ENCODE measurements at places on chromosomes 7 and 10. TPM values are rescaled to one million over a fixed set of nuclear protein-coding genes. Genes with fewer than 3 reads are reported as not detected.

GRCh38 chr7:151188252-151188542 lies 1.1 kb upstream of the ASB10 start:
- no peak overlapping the region for H3K27ac ChIP-seq
- no peaks in the 10 kb centered on the region for H3K4me1 ChIP-seq
- DNase-seq: no peak
- H3K27me3 ChIP-seq: no peaks in the 10 kb centered on the region
- H3K36me3 ChIP-seq: no peaks in the 10 kb centered on the region

- no peaks in the 10 kb centered on the region for H3K4me1 ChIP-seq
- no peak overlapping the region for H3K27ac ChIP-seq
- no peak for DNase-seq
- H3K4me3 ChIP-seq: no peak overlapping the region
- no peaks in the 10 kb centered on the region for H3K27me3 ChIP-seq
Observed at GRCh38 chr7:132785870-132786269, 209.6 kb upstream of the PLXNA4 start.

- H3K27me3 ChIP-seq: no peaks in the 10 kb centered on the region
- H3K4me1 ChIP-seq: no peaks in the 10 kb centered on the region
- H3K27ac ChIP-seq: no peak overlapping the region
- H3K36me3 ChIP-seq: no peaks in the 10 kb centered on the region
- no peak overlapping the region for H3K4me3 ChIP-seq
Observed at GRCh38 chr7:102189756-102190155, 96.9 kb upstream of the SH2B2 start.

GRCh38 chr7:108568801-108569380 lies 615 bp downstream of the THAP5 start:
- DNase-seq: no peak
- H3K4me1 ChIP-seq: no peaks in the 10 kb centered on the region
- H3K27ac ChIP-seq: peak overlapping the region; percentile 96
- H3K27me3 ChIP-seq: no peaks in the 10 kb centered on the region
- peaks cover 25% of the 10 kb centered on the region for H3K36me3 ChIP-seq

DNA sequence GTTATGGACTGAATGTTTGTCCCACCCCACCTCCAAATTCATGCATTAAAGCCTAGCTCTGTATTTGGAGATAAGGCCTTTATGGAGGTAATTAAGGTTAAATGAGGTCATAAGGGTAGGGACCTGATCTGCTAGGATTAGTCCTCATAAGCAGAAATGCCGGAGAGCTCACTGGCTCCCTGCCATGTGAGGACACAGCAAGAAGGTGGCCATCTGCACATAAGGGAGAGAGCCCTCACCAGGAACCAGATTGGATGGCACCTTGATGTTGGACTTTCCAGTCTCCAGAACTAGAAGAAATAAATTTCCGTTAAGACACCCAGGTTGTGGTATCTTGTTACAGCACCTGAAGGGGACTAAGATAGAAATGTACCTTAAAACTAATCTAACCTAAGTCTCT lies 816.1 kb upstream of the C7orf33 start:
- H3K4me3 ChIP-seq: no peak overlapping the region
- no peak overlapping the region for H3K27ac ChIP-seq
- no peak for DNase-seq
- no peaks in the 10 kb centered on the region for H3K36me3 ChIP-seq
- no peaks in the 10 kb centered on the region for H3K4me1 ChIP-seq
- no peaks in the 10 kb centered on the region for H3K27me3 ChIP-seq

DNA sequence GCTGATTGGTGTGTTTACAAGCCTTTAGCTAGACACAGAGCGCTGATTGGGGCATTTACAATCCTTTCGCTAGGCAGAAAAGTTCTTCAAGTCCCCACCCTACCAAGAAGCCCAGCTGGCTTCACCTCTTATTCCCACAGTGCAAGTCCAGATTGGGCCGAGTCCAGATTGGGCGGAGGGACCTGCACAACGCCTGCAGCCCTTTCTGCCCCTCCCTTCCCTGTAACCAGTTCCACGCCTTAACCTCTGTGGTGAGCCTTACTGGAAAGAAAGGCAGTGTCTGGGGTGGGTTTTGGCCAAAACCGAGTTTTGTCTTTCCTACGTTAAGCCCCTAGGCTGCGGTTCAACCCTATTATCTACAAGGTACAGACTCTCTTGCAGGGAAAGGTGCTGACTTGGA lies 268.7 kb downstream of the ZEB1 start:
- H3K36me3 ChIP-seq: no peaks in the 10 kb centered on the region
- no peaks in the 10 kb centered on the region for H3K4me1 ChIP-seq
- H3K27ac ChIP-seq: no peak overlapping the region
- no peak overlapping the region for H3K4me3 ChIP-seq
- DNase-seq: no peak

GRCh38 chr7:106626376-106627164 lies 34.4 kb downstream of the CCDC71L start:
- no peaks in the 10 kb centered on the region for H3K27me3 ChIP-seq
- no peaks in the 10 kb centered on the region for H3K4me1 ChIP-seq
- DNase-seq: no peak
- no peaks in the 10 kb centered on the region for H3K36me3 ChIP-seq
- no peak overlapping the region for H3K27ac ChIP-seq

- H3K4me1 ChIP-seq: no peaks in the 10 kb centered on the region
- no peak for DNase-seq
- no peaks in the 10 kb centered on the region for H3K36me3 ChIP-seq
- H3K27ac ChIP-seq: no peak overlapping the region
- no peak overlapping the region for H3K4me3 ChIP-seq
- H3K27me3 ChIP-seq: no peaks in the 10 kb centered on the region
Observed at GRCh38 chr10:30804478-30805055, 175.0 kb upstream of the LYZL2 start.

GGCT gene
- total RNA-seq: 15.3 TPM

MMD2 gene
- not detected for total RNA-seq

DNA sequence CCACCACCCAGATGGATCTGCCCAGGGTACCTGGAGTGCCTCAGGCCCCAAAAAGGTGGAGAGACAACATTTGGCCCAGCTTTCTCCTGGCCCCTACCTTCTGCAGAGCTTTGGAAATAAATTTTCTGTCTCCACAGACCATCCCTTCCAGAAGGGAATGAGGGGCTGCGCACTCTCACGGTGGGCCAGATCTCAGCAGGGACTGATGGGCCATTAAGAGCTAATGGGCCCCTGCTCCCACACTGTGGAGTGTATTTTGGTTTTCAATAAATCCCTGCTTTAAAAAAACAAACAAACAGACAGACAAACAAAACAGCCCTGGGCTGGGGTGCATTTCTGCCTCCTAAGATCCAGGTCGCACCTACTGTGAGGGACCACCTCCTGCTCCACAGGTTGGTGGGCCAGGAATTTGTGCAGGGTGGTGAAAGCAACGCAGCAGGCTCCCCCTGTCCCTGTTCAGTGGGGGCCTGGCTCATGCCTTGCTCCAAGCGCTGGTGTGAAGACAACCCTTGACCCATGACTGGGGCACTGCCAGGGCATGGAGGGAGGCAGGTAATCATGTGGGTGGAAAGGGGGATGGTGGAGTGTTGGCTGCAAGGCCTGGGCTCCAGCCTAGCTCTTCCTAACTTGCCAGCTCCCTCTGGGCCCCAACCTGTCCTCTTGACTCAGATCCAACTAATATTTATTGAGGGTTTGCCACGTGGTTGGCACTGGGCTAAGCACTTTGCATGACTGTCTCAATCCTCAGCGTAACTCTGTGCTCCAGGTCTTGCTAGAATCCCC lies 88.5 kb downstream of the COL13A1 start:
- no peaks in the 10 kb centered on the region for H3K27me3 ChIP-seq
- H3K4me3 ChIP-seq: no peak overlapping the region
- DNase-seq: peak; percentile 84
- H3K36me3 ChIP-seq: no peaks in the 10 kb centered on the region
- H3K27ac ChIP-seq: no peak overlapping the region

BHLHA15 gene
- 2.9 TPM for total RNA-seq

DNA sequence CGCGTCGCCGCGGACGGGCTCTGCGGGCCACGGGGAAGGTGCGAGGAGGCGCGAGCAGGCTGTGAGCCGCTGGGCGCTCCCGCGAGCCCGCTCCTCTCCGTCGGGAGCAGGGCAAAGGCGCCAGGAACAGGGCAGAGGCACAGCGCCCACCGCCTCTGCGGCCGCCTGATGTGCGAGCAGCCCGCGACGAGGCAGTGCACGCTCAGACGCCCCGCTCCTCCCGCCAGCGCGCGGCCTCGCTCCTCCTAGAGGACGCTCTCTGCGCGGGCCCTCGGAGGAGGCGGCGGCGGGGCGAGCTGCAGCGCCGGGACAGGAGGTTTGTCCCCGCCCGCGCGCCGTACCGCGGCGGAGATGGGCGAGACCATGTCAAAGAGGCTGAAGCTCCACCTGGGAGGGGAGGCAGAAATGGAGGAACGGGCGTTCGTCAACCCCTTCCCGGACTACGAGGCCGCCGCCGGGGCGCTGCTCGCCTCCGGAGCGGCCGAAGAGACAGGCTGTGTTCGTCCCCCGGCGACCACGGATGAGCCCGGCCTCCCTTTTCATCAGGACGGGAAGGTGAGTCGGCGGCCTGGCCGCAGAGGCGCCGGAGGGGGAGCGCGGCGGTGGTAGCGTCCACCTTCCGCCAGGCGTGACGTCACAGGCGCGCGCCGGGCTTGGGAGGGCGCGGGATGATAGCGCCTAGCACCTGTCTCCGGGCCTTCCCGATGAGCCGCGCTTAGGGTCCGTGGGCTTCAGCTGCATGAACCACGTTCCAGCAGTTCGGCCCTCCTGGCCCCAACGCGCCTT lies 731 bp downstream of the LANCL2 start:
- peak overlapping the region; percentile 93 for H3K4me3 ChIP-seq
- peak; percentile 95 for DNase-seq
- peak overlapping the region; percentile 99 for H3K27ac ChIP-seq
- no peaks in the 10 kb centered on the region for H3K36me3 ChIP-seq
- no peaks in the 10 kb centered on the region for H3K27me3 ChIP-seq

- H3K36me3 ChIP-seq: no peaks in the 10 kb centered on the region
- H3K4me1 ChIP-seq: no peaks in the 10 kb centered on the region
- no peak for DNase-seq
- no peak overlapping the region for H3K4me3 ChIP-seq
- peak overlapping the region; percentile 56 for H3K27ac ChIP-seq
Observed at GRCh38 chr7:116776046-116776445, 86.3 kb upstream of the CAPZA2 start.

GPNMB gene
- total RNA-seq: 5.8 TPM

MDFIC gene
- total RNA-seq: 8.8 TPM

EEPD1 gene
- 5.9 TPM for total RNA-seq

DNA sequence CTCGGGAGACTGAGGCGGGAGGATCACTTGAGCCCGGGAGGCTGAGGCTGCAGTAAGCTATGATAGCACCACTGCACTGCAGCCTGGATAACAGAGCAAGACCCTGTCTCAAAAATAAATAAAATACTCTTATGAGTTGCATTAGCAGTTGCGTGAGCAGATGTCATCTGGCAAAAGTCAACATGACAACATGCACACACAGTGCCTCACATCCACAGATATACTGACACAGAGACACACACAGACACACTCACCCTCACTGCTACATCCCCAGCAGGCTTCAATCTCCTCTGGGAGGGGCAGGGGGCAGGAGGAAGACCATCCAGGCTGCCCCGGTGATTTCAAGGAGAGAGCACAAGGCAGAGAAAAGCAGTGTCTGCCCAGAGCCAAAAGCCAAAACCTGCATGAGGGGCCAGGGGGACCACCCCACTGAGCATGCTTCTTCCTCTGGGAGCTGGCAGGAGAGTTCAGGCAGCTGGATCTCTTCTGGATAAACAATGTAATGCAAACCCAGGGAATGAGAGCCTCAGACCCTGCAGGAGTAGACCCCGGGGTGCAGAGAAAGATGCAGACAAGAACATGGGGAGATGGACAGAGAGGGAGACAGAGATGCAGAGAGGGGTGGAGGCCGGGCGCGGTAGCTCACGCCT lies 9.6 kb upstream of the ELN start:
- no peaks in the 10 kb centered on the region for H3K4me1 ChIP-seq
- no peaks in the 10 kb centered on the region for H3K27me3 ChIP-seq
- H3K36me3 ChIP-seq: no peaks in the 10 kb centered on the region
- no peak overlapping the region for H3K27ac ChIP-seq

MRC1 gene
- total RNA-seq: 38.5 TPM

- H3K4me3 ChIP-seq: no peak within 1 kb of the TSS
- H3K27ac ChIP-seq: no peak within 1 kb of the TSS
- H3K27me3 ChIP-seq: no peaks in the 10 kb centered on the region
- no peaks in the 10 kb centered on the region for H3K4me1 ChIP-seq
- H3K36me3 ChIP-seq: no peaks in the 10 kb centered on the region
Observed at GRCh38 chr10:127549009-127549408, at the start of gene NPS. TSS of gene NPS (plus strand) at chr10:127549309. CDS start at chr10:127549369, 60 bp downstream.

CALN1 gene
- 0.22 TPM for total RNA-seq

GRCh38 chr10:57015595-57016318 lies 654.7 kb upstream of the ZWINT start:
- no peaks in the 10 kb centered on the region for H3K36me3 ChIP-seq
- no peak for DNase-seq
- H3K4me3 ChIP-seq: no peak overlapping the region
- H3K4me1 ChIP-seq: no peaks in the 10 kb centered on the region
